Stromal cell of bone marrow (primary cell): ENCODE measurements at places on chromosomes 5 and 9.

DNA sequence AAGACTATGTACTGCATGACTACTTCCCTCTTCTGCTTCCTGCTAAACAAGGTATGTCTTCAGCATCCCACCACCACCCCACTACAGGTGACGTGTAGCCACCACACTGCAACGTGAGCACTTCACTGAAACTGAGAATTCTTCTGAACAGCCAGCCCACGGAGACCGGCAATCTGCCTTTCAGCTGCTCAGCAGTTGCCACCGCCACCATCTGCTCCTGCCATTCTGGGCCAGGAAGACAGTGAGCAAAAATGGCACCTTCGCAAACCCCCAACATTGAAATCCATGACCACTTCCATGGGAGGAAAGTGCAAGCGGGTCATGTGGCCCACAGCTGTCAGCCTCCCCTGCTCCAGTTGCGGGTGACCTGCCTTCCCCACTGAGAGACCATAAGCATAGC lies 443.4 kb upstream of the ST8SIA4 start:
- no peak for DNase-seq

DNA sequence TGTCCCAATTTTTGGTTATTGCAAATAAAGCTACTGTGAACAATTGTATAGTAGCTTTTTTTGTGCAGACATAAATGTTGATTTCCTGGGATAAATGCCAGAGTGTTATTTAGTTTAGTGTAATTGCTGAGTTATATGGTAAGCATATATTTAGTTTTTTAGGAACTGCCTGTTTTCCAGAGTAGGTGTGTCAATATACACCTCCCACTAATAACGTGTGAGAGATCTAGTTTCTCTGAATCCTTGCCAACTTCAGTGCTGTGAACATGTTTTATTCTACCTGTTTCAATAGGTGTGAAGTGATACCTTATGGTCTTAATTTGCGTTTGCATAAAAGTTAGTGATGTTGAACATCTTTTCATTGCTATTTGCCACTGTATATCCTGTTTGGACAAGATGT lies 9.1 kb upstream of the OR2S2 start:
- DNase-seq: no peak

DNA sequence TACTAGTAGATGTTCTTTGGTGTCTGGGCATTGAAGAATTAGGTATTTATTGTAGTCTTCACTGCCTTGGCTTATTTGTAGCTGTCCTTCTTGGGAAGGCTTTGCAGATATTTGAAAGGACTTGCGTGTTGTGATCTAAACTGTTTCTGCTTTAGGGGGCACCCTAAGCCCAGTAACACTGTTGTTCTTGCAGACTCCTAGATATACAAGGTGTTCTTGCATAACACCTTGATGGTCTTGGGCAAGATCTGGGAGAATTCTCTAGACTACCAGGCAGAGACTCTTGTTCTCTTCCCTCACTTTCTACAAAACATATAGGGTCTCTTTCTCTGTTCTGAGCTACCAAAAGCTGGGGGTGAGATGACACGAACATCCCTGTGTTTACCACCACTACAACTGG lies 179.1 kb downstream of the FAM170A start:
- no peak for DNase-seq

GRCh38 chr9:113919382-113919781 lies 43.3 kb downstream of the ZNF618 start:
- DNase-seq: no peak

GRCh38 chr5:15592728-15593127 lies 92.7 kb downstream of the FBXL7 start:
- DNase-seq: no peak

DNA sequence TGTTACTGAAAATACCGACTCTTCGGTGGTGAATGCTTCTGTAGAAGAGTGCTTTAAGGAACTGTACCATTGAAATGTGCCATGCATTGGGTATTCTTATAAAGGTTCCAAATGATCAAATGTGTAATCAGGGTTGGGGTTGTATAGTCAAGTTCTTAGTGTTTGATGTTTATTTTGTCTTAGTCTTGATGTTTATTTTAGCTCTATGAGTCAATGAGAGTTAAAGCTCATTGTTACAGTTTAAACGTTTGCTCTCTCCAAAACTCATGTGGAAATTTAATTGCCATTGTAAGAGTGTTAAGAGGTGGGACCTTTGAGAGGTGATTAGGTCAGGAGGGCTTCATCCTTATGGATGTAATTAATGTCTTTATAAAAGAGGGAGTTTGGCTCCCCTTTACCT lies 153.0 kb downstream of the FER start:
- no peak for DNase-seq

DNA sequence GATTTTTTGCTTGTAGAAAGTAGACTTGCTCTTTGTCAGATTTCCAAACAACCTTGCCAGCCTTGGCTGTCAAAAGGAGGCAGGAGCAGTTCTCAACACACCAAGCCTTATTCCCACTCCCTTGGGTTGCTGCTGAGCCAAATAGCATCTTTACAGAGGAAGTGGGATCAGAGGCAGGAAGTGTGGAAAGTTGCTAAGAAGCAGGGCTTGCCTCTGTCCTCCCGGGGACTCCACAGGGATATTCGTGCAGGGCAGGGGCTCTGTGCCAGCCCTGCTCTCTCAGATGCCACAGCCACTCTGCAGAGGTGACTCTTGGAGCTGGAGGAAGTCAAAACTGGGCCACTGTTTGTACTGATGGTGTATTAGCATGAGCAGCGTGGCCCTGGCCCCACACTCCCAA lies 24.3 kb downstream of the PTPDC1 start:
- no peak for DNase-seq

GRCh38 chr5:41695920-41696582 lies 174.2 kb downstream of the OXCT1 start:
- no peak for DNase-seq
